H54 (cell line): ENCODE measurements at places on chromosomes 1 and 21.

- no peak for DNase-seq
These were observed 46.0 kb downstream of the RHOU start for GRCh38 chr1:228781161-228781808.

- DNase-seq: no peak
These were observed 88.9 kb downstream of the SIK1 start for GRCh38 chr21:43337901-43338655.

DNA sequence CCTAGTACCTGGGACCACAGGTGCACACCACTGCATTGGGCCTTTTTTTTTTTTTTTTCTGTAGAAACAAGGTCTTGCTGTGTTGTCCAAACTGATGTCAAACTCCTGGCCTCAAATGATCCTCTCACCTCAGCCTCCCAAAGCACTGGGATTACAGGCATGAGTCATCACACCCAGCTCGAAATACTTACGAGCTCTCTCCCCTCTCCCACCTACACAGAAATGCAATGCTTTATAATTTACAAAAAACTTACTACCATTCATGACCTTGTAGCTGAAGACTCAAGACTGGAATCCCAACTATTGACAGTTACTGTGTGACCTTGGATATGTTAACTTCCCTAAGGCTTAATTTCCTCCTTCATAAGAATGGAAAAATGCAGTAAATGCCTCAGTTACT, 18.7 kb downstream of the FOXJ3 start:
- no peak for DNase-seq

DNA sequence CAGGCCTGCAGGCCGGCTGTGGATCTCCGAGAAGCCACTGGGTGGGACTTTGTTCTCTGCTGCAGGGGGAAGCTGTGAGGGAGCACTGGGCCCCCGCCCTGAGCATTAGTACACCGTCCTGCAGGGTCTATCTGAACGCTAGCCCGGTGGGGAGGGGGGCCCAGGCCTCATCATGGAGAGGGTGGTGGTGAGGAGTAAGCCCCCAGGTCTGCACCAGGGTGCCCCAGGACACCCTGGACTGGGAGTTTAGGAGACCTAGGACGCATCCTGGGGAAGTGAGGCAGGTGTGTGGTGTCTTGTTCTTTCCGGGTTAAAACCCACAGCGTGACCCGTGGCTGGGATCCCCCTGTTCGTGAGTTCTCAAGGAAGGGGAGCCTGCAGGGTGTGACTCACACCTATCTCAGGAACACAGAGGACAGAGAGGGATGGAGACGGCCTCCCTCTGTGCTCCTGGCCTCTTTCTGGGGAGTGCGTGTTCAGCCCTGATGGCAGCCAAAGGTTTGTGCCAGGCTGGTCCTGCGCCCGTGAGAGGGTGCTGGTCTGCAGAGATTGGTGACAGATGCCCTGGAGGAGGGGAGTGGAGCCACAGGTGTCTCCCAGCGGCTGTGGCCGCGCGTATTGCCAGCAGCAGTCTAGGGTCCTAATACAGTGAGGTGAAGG, 44.8 kb downstream of the AGPAT3 start:
- DNase-seq: no peak
